ENCODE measurements at places on chromosomes 6 and 20.

GRCh38 chr6:22411376-22412105, 114.7 kb upstream of the PRL start:
- no peak for DNase-seq

DNA sequence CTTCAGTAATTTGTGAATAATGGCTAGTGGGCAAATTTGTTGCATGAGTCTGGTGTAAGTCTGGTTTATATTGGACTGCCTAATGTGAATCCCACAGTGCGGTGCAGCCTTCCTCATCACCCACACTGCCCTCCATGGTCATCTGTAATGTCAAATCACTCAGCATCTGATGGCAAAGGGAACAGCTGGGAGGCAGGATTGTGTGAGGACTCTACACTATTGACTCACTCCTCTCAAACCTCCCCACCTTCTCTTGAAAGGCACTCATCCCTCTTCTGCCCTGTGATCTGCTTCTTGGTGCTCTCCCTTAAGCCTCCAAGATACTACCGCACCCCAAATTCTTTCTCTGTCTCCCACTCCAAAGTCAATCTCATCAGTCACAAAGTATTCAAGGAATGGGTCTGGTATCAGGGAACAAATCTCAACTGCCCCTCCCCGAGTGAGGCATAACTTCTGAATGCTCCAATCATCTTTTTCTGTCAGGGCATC, 146.0 kb upstream of the BEND6 start:
- no peak for DNase-seq

- DNase-seq = no peak
These were observed 40.8 kb upstream of the STX16 start for GRCh38 chr20:58610071-58610800.

GRCh38 chr6:1498491-1499113, 109.2 kb downstream of the FOXF2 start:
- DNase-seq = no peak

GRCh38 chr20:10795286-10796026, 121.7 kb upstream of the JAG1 start:
- DNase-seq = no peak

DNA sequence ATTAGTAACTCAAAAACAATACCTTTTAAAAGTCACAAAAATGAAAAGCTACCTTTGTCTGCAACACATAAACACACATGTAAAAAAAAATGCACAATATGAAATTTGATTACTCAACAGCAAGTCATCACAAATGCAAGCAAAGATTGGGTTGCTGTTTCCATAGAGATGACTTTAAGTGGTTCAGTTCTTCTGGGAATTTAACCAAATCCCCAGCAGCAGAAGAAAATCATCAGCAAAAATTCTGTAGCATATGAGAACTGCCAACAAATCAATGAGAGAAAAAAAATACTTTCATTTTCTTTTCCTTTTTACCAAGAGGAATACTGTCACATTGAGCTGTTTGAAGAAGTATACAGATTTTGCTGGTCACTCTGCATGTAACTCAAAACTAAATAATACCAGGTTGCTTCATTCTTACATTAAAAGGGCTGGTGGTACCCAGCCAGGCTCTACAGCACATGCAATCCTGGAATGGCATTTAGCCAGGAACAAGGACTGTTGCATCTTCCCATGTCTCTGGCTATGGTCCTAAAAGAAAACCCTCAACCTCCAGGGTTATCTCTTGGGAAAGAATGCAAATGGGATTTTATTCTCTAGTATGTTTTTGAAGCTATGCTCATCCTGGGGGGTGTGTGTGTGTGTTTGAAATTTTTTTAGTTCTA, 158.3 kb downstream of the OPRM1 start:
- peak; percentile 16 for DNase-seq

DNA sequence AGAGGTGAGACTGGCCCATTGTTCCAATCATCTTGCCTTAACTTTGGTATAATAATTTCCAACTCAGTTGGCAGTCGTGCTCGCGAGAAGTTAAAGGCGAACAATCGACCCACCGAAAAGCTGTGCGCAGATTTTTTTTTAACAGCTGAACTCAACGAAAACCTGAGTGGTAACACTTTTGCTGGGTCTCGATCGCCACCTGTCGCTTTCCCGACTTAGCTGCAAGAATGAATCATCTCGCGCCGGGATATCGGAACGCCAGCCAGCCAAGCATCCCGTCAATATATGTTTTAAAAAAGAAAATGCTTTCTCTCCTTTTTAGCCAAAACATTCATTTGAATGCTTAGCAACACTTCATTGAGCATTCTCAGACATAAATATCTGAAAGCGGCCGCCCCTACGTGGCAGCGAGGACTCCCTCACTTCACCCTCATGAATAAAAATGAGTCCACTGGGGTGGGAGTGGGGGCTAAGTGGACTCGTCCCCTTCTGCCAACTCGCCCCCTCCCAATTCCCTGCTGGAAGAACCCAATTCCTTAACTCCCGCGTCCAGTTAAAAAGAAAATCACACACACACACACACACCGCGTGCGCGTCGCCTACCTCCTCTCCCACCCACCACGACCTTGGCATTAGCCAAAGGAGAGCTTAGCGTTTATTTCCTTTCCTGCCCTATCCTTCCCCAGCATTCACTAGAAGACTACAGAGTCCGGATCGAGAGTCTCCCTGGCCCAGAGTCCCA, 1.5 kb downstream of the COL12A1 start:
- peak; percentile 88 for DNase-seq

DNA sequence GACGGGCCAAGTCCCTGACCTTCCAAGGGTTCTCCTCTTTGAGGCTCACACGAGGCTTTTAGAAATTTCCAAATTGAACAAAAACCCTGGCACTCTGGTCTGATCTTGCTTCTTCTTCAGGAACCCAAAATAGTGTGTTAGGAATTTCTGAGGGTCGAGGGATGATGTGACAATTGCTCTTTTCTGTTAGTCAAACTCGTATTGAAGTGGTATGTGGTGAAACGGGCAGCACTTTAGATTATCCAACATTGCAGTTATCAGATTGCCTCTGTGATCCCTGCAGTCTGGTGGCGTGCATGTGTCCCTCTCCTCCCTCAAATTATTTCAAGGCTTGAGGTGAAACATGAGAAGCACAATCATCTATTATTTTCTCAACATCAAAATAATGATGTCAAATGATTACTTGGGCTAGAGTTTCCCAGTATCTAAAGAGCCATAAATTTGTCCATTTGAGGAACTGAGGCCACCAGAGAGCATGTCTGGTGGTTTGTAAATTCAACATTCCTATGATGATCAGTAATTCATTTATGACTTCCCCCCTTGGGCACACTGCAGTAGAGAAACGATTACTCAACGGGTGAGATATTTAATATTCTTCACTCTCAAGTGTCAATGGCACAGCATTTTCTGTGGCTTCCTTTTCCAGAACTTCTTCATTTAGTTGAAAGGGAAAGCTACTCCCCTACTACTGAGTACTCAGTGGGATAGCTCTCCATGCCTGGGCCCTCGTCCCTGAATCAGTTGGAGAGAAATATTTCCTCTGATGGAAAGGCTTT, 308.6 kb upstream of the MAP3K7 start:
- no peak for DNase-seq

GRCh38 chr6:109690373-109690736, 647 bp downstream of the AK9 start:
- DNase-seq = no peak

DNA sequence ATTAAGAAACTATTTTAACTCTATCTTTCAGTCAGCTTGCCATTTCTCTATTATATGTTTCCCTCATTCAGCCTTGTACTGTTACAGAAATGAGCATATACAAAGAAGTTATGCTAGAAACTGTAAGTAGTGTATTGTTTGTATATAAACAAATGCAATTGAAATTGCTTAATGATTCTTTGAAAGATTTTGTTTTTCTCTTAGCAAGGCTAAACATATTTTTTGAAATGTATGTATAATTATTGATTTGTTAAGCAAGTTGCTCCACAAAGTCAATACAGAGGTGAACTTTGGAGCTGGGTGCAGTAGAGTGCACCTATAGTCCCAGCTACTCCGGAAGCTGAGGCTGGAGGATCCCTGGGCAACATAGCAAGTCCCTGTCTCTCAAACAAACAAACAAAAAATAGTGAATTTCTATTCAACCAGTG, 253.6 kb downstream of the RNGTT start:
- no peak for DNase-seq

DNA sequence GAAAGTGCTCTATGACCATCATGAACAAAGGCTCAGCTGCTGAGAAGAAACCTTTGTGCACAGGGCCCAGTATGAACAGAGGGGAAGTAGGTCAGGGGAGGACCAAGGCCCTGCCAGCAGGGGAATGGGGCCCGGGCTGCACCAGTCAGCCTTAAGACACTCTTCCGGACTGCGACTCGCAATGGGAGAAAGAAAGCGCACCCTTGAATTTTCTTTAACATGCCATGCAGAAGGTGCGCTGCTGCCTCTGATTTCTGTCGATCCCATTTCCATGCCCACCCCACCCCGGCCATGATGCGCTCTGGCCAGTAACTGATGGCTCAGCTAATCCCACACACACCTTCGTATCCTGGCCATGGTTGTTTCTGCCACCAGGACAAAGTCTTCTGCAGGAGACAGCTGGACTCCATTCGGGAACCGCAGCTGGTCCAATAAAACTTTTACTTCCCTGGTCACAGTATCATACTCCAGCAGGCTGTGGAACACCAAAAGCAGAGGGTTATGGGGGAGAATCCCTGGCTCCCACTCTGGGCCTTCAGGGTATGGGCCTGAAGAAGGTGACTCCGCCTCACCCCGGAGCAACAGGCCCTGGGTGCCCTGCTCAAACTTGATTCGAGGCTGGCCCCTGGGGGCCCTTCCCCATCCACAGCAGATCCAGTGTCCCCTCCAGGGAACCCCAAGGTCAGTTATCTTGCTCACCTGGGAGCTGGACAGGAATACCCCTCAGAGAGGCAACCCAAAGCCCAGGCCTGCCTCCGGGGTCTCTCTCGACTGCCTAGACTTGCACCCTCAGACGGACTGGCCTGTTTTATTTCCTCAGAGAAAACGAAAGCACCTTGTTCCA, 20.3 kb downstream of the CST7 start:
- no peak for DNase-seq
